ENCODE measurements at places on chromosomes 13 and 19.

DNA sequence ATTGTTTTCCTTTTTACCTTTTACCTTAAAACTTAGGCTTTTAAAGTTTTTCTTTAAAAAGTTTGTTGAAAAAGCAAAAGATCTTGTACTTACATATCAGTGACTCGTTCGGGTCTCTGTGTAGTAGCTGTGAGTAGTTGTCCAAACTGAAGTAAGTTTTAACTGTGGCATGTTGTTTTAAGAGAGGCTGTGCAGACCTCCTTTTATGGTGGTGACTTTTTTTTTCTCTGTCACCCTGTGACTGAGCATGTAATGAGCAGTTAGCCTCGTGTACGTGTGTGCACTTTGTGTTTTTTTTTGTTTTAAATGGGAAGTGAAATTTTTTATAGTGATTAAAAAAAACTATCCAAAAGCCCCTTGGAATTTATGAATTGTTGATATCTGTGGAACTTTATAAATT lies at the start of gene GPR183:
Gene GPR183 (minus strand): TSS at position 153 of the 400 bp plus-strand sequence. CDS start 11,254 bp downstream, outside the sequence.
- no peak for DNase-seq

DNA sequence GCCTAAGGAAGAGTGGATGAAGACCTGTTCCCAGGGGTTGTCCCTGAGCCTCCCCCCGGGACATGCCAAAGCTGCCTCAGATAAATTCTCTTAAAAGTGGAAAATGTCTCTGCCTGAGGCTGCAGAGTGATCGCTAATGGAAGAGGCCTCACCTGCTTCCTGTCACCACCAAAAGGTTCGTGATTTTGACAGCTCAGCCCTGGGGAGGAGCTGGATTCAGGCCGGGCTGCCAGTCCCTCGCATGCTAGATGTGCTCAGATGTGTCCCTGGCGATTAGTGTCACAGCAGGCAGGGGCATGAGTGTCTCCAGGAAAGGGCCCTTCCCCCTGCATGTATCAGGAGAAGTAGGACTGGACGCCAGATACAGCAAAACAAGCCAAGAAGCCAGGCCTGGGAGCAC lies 626.5 kb downstream of the UQCRFS1 start:
- DNase-seq = no peak

DNA sequence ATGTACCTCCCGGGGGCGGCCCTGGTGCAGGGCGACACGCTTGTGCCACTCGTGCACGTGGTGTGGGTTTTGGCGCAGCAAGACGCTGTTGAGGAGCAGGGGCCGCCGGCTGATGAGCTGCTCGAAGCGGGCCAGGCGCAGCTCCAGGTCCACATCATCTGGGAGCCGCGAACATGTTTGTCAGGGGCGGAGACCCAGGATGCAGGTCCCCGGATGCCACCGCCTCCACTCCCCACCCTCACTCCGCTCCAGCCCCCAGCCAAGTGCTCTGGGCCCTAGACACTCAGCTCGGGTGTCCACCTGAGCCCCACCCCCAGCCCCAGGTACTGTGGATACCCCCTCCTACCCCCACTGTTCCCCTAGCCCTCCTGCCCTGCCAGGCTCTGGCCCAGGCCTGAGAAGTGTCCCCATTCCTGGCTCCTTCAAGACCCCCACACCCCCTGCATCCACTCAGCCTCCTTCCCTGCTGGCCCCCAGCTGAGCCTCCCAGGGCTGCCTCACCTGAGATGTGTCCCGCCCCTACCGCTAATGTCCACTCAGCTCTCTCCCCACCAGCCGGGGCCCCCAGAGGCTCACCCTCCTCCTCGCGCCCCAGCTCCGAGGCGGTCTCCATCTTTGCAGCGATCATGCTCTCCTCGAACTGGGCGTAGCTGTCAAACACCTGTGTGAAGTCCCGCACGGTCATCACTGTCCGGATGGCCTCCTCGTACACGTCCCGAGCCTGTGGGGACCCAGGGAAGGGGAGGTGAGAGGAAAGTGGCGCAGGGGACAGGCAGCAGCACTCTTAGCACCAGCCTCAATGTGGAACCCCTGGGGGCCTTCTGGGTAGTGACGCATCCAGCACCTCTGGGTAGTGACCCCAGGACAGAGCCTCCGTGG lies 5.4 kb downstream of the XAB2 start:
- DNase-seq = no peak

DNA sequence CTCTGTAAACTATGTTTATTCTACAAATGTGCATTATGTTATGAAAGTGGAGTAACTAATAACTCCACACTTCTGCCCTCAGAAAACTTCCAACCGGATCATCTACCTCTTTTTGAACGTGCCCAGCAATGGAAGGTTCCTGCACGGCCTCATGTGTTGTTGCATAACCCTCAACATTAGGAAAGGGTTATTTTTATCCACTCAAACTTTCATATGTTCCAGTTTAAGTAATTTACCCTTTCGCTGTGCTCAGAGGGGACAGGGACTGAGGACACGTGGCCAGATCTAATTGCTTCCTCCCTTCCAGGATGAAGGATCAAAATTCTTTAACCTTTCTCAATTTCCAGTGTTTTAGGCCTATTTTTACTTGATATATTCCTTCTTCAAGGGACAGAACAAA lies 29.6 kb downstream of the IRS2 start:
- DNase-seq = no peak

- DNase-seq = no peak
Measured at GRCh38 chr13:25528266-25528665, 156.5 kb downstream of the ATP8A2 start.

- no peak for DNase-seq
Measured at GRCh38 chr13:88802886-88803285, 1131.7 kb downstream of the SLITRK5 start.

- no peak for DNase-seq
Measured at GRCh38 chr19:16890461-16891184, 1.8 kb downstream of the F2RL3 start.

- no peak for DNase-seq
Measured at GRCh38 chr13:91401920-91402319, 3.5 kb downstream of the GPC5 start.

- DNase-seq = no peak
Measured at GRCh38 chr13:28611654-28612131, 47.2 kb upstream of the POMP start.
